ENCODE measurements at places on chromosomes 3 and 15.

DNA sequence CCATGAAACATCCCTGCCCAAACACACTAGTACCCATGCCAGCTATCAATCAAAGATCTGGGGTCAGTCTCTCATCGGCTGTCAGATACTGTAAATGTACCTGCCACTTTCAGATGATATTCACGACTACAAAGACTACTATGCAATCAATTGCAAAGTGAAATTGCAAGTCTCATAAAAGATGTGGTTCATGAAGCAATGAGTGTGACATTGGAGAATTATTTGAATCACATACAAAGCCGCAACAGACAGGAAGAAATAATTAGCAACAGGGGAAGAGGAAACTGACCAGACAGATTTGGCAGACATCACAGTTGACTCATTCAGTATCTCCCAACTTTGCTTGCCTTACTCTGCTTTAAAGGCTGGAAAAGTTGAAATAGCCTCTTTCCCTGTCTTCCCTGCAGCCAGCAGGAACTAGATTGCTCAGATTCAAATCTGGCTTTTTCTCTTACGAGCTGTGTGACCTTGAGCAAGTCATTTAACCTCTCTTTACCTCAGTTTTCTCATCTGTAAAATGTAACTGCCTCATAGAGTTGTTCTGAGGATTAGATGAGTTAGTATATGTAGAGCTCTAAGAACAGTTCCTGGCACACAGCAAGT lies 95.7 kb upstream of the C3orf80 start:
- DNase-seq = no peak

GRCh38 chr3:157147099-157147803 lies 12.7 kb downstream of the CCNL1 start:
- no peak for DNase-seq

- no peak for DNase-seq
Measured at GRCh38 chr3:121663171-121663847, 2.6 kb upstream of the HCLS1 start.

DNA sequence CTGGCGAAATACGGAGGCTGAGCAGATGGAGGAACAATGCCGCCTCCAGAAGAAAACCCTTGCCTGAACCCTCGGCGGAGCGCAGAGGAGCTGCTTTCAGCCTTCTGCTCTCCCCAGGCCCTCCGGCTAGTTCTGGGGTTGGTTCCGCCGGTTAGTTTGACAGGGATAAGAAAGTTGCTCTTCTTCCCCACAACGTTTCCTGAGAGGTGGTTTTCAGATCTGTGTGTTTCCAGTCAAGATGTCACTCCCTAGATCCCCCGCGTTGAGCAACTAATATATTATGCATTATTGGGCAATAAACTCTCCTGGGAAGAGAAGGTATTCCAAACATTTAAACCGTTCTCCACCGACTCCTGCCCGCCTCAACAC lies 551 bp downstream of the NLGN1 start:
- no peak for DNase-seq

- no peak for DNase-seq
Measured at GRCh38 chr3:19165654-19166053, 17.3 kb downstream of the KCNH8 start.

GRCh38 chr15:20356911-20357480 lies 184.6 kb downstream of the GOLGA6L6 start:
- DNase-seq = no peak

GRCh38 chr3:173584093-173584837 lies 186.7 kb downstream of the NLGN1 start:
- DNase-seq = no peak

DNA sequence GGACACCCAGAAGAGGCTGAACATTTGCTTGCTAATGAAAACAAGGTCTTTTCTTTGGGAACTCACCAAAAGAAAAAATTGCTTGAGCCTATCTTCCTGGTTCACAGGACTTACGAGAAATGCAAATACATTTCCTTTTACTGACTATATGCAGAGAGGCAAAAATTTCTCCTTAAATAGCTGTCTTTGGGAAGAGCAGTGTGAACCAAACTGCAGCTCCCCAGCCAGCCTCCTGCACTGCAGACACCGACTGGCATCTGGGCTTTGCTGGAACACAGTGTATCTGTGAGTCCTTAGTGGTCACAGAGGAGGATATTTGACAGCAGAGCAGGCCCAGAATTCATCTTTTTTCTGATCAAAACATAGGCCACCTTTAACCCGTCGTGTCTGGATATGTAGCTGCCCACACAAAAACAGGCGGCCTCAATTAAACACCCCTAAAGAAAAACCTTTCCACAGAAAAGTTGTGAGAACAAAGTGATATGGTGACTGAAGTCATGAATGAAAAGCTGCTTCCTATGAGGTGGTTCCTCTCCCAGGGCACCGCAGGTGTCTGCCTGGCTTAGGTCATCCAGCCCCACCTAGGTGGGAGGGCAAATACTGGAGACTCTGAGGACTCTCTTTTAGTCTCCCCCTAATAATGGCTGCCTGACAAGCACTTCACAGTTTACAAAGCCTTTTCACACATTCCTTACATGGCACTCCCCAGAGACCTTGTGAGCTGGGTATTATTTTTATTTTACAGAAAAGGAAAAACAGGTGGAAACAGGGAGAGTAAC lies 46.1 kb upstream of the TMEM158 start:
- no peak for DNase-seq

- no peak for DNase-seq
Measured at GRCh38 chr3:132623646-132624045, 26.6 kb downstream of the ACKR4 start.

Measured in stimulated activated CD4-positive, alpha-beta T cell treated with anti-CD3 and anti-CD28 coated beads, Interleukin-2, amount 100 ng/mL, for 24 hours (primary cell).